ENCODE measurements at places on chromosomes 6 and 20.

GRCh38 chr6:1591243-1591642 lies 18.5 kb upstream of the FOXC1 start:
- DNase-seq = no peak

DNA sequence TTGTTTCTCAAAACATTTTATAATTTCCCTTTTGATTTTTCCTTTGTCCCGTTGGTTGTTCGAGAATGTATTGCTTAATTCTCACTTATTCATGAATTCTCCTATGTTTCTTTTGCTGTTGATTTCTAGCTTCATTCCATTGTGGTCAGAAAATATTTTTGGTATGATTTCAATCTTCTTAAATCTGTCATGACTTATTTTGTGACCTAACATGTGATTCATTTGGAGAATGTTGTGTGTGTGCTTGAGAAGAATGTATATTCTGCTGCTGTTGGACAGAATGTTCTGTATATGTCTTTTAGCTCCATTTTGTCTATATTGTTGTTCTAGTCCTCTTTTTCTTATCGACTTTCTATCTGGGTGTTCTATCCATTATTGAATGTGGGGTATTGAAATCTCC lies 286.2 kb upstream of the RNF217 start:
- no peak for DNase-seq

- no peak for DNase-seq
Measured at GRCh38 chr6:47680051-47680450, 18.3 kb upstream of the ADGRF4 start.

- DNase-seq = no peak
Measured at GRCh38 chr6:379410-380181, 12.0 kb upstream of the IRF4 start.

GRCh38 chr6:166559211-166559610 lies 27.3 kb downstream of the RAMACL start:
- DNase-seq = no peak

DNA sequence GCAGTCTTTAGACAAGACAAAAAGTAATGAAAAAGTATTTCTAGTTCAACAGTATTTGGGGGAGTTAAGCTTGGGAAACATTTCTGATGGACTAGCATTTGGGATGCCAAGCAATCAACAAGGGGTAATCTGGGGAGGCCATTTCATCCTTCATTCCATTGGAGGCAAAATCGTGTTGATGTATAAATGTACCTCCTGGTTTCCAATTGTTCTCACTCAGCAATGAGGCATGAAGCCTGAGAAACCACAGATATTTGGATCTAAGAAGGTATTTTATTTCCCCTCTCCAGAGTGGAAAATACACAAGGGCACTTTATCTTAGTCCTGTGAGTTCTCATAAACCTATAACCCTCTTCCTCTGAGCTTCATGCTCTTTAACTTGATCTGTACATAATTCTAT lies 68.2 kb downstream of the TBX18 start:
- DNase-seq = no peak

- peak; percentile 64 for DNase-seq
Measured at GRCh38 chr6:34027445-34027936, 118.4 kb downstream of the GRM4 start.

DNA sequence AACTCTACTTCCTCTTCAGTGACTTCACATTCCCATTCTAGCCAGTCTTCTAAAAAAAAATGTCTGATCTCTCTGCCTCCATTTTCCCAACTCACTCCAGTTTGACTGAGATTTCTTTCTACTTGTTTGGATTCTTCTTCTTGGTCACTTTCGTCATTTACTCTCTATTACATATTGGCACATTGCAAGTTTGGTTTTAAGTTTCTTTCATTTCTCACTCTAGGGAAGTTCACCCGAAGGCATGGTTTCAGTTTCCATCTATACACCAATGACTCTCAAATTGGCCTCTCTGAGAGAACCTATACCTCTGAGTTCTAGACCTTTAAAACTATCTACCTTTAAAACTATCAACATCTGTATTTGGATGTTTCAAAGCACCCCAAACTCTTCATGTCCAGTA lies 51.3 kb downstream of the CD109 start:
- DNase-seq = no peak

GRCh38 chr6:78153976-78154375 lies 501.1 kb downstream of the MEI4 start:
- no peak for DNase-seq

- no peak for DNase-seq
Measured at GRCh38 chr6:111503660-111504059, 20.6 kb upstream of the REV3L start.

DNA sequence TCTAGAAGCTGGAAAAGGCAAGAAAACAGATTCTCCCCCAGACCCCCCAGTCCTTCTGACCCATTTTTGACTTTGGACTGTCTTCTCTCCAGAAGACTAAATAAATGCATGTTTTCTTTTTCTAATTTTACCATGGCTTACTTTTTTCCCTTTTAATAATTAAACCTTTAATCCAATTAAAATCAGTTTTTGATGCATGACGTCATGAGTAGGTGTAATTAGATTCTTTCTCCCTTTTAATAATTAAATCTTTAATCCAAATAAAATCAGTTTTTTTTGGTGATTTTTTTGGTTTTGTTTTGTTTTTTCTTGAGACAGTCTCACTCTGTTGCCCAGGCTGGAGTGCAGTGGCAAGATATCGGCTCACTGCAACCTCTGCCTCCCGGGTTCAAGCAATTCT lies 13.2 kb upstream of the NCOA5 start:
- no peak for DNase-seq

GRCh38 chr6:76435174-76435573 lies 362.7 kb upstream of the IMPG1 start:
- DNase-seq = no peak

GRCh38 chr20:18288749-18289267 lies 481 bp downstream of the ZNF133 start:
- DNase-seq = no peak

DNA sequence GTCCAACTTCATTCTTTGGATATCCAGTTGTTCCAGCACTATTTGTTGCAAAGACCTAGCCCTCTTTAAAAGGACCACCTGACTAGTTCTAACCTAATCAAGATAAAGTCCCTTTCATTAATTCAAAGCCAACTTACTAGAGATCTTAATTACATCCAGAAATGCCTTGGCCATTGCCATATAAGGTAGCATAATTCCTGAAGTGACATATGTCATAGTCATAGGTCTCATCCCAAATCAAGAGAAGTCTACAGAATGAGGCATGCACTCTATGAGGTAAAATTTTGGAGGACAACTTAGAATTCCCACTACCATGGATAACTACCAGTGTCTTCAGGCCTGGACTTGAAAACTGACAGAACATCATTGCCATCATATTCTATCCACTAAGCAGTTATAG lies 420.4 kb upstream of the ID4 start:
- no peak for DNase-seq

DNA sequence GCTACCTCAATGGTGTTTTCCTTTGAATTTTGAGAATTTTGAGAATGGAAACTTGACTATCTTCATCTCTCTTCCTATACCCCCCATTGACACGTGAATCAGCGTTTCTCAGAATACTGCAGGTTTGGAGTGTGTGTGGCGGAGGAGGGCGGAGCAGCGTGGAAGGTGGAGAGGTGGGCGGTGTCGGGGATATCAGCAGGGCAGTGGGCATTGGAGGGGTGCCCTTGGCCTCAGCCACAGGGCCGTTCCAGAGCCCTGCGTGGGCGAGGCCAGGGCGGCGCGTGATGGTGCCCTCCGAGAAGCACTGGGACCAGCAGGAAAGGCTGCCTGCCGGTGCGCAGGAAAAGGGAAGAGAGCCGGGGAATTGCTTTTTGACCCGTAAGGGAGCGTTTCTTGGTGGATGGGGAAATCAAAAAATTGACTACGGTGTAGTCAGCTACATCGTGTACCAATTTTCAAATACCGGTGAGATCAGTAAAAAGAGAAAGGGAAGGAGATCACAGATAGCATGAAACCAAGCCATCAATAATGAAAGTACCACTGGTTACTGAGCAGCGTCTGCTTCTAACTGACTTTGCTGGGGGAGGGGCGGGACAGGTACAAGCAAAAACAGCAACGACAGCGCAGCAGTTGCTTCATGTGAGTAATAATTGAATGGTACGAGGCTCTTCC lies 82.7 kb upstream of the DUSP22 start:
- DNase-seq = peak; percentile 17

DNA sequence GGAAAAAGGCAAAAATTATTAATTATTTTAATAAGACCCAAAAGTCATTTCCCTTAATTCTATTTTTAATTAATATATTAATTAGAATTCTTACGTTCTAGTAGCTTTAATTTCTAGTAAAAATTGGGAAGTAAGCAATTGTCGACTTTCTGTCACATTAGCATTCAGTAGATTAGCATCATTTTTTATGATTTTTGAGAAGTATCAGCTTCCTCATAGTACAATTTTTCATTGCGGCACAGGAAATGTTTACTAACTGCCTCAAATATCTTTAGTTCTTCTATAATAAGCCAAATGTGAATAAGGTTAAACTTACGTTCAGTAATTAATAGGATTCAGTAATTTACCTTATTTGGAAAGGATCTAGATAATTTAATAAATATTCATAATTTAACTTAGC lies 687.4 kb downstream of the EPM2A start:
- no peak for DNase-seq

GRCh38 chr6:4289770-4290320 lies 154.5 kb upstream of the ECI2 start:
- DNase-seq = no peak

GRCh38 chr20:51202304-51202703 lies 179.4 kb upstream of the KCNG1 start:
- no peak for DNase-seq

- no peak for DNase-seq
Measured at GRCh38 chr20:44829688-44830087, 19.3 kb upstream of the RIMS4 start.

- no peak for DNase-seq
Measured at GRCh38 chr6:88764081-88764480, 199.3 kb downstream of the RNGTT start.

DNA sequence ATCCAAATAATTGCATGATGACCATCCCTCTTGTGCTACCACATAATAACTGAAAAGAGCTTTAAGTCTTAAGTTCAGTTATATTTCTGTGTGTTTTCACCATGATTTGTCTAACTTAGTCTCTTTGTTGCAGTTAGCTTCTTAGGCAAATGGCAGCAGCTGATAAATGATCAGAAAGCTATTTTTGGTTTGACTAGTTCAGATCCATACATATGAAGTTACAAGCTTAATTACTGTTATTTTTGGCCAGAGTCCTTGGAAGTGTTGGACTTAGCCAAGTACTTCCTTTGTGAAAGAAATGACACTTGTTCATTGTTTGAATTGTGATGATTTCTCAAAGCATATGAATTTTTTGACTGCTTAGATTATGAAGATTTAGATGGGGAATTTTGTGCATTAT lies 54.2 kb downstream of the HIVEP1 start:
- DNase-seq = no peak

DNA sequence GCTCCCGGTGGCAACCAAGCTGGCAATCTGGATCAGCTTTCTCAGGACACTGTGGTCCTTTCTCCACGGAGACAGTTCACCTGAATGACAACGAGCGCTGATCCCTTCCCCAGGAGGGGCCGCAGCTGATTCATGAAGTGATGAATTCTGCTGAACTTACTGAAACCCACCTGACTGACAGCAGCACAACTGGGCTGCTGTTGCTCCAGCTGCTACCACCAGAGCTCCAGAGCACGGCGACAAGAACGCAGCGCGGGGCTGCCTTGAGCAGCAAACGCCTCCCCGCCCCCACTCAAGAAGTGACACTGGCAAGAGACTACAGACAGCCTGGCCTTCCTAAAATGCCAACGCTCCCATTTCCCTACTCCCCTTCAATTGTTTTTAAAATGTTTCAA lies 10.0 kb downstream of the PXDC1 start:
- DNase-seq = no peak

- DNase-seq = no peak
Measured at GRCh38 chr20:50333812-50334211, 143.2 kb downstream of the CEBPB start.

DNA sequence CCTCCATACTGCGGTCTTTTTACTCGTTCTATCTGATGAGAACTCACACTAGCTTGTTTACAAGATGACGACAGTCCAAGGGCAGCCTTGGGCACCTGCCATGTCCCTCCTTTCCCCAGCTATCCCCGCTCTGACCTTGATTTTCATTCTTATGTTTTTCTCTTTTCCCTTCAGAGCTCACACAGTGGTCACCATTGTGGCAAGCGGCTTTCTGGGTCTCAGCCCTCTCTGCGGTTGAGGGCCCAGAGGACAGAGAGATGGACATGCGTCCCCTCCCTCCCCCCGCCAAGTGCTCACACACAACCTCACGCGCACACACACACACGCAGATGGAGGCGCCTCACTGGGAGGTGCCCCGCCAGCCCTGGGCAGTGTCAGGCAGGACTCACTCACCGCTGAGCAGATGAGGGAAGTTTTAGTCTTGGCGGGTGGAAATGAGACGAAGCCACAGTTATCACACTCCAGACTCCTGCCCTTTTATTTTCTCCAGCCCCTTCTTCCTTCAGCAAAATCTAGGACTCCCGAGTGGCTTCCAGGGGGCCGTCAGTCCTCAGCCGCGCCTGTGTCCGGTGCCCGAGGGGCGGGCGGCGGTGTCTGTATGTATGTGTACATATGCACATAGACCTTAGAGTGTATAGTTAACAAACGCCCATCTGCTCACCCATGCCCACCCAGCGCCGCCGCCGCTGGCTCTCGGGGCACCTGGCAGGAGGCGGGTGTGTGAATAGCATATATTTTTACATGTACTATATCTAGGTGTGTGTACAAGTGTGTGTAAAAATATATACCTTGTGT lies 13.8 kb upstream of the MYL9 start:
- DNase-seq = no peak

DNA sequence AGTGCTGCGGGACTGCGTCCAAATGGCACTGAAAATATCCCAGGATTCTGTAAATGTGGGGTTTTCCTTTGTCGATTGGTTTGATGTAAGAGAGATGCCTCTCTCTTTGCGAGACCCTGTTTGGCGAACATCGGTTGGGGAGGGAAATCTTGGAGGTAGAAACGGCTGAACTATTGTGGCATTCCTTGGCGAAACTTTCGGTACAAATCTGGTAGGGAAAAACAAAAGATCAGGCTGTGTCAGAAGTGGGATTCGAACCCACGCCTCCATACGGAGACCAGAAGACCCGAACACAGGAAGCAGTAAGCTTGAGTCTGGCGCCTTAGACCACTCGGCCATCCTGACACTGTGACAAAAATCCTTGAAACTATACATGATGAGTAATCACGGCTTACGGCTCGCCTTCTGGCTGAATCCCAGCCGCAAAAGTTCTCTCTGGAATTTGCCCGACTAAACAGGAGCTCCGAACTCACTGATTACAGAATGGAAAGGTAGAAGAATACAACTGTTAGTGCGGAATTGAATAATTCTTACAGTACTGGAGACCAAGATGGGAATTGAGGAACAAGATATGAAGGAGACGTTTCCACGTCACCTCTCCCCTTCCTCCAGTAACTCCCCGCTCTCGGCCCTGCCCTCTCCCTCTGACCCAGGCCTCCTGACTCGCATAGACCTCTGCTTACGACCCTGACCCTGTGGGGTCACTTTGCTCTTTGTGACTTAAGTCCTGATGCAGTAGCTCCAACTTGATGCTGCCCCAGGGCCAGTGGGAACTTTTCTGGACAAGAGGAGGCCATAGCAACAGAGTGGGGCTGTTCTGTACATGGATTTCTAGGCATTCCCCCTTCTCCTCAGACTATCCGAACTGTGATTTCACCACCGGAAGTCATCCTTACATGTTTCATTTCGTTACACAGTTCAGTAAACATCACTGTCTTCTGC lies 132.8 kb upstream of the ZNF184 start:
- DNase-seq = no peak

GRCh38 chr6:31426395-31427354 lies 23.3 kb downstream of the MICA start:
- DNase-seq = no peak

- DNase-seq = no peak
Measured at GRCh38 chr6:113629975-113630737, 227.0 kb upstream of the MARCKS start.

GRCh38 chr20:1741309-1742048 lies 83.9 kb upstream of the SIRPG start:
- no peak for DNase-seq

Data from T-helper 1 cell (primary cell).